HuH-7 (cell line): ENCODE measurements at places on chromosomes 16 and 17.

- DNase-seq: no peak
Observed at GRCh38 chr17:43901861-43902589, 5.3 kb downstream of the MPP2 start.

DNA sequence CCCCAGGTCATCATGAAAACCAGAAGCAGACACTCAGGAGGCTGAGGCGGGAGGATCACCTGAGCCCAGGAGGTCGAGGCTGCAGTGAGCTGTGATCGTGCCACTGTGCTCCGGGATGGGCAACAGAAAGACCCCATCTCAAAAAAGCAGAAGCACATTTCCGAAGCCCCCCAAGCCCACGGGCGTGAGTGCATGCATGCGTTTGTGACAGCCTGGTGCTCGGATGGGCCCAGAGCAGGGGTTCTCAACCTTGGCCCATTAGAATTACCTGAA, 19.1 kb downstream of the TMC6 start:
- DNase-seq: no peak

GRCh38 chr17:41058741-41059140, 1.2 kb downstream of the KRTAP2-3 start:
- DNase-seq: no peak

DNA sequence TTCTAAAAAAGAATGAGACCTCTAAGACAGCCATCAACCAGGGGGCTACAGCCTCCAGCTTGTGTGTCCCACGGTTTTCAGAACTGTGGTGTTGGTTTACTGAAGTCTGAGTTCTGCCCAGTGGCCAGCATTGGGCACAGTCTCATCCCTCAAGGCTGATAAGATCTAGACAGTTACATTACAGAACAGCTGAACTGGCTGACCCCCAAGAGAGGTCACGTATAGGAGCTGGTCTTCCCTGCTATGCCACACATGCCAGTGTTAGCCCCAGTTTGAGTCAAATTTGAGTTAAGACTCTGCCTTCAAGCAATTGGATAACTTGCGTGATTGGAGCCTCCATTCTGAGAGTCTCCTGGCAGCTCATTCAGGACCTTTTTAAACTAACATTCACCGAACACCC, 14.8 kb upstream of the NUP93 start:
- DNase-seq: no peak

DNA sequence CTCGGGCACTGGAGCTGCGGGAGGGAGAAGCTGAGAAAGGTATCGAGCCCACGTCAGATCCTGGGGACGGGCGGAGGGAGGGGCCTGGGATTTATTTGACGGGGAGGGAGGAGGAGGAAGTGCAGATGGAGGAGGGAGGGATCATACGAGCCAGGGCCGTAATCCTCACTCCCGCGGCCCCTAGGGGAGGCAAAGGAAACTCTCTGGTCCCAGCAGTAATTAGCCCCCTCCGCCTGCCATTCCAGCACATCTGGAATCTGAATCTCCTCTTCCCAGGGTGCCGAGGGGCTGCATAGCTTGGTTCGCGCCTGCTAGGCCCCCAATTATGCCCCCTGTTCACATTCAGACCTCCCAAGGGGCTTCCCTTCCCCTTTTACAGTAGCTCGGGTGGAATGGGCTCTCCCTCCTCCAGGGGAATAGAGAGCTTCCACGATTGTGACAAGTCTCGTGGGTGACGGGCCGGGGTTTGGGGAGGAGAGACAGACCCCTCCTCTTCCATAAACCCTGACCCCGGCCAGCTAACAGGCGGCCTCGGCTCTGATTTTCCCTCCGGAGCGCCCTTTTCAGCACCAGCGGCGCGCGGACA, at the start of gene SEZ6L2:
TSS of gene SEZ6L2 (minus strand) at position 35 of the 586 bp plus-strand sequence. CDS start 531 bp downstream, outside the sequence.
- peak; percentile 97 for DNase-seq

DNA sequence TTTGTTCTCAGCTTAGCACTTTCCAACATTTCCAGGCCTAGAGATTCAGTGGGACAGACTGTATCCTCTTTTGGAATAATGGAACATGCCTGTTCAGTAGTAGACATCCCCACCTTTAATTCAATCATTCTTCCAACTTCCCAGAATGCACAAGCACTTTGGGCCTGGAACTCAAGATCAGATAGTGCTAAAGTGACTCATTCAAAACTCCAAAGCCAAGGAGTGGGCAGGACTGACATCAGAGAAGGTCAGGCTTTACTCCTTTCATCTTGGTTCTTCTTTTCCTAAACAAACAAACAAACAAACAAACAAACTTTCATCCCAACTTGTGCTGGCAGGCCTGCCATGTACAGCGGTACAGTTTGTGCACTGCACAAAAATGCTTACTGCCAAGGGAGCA, 172.0 kb downstream of the AXIN2 start:
- no peak for DNase-seq

- no peak for DNase-seq
Observed at GRCh38 chr17:73541561-73541981, 102.7 kb downstream of the SDK2 start.

DNA sequence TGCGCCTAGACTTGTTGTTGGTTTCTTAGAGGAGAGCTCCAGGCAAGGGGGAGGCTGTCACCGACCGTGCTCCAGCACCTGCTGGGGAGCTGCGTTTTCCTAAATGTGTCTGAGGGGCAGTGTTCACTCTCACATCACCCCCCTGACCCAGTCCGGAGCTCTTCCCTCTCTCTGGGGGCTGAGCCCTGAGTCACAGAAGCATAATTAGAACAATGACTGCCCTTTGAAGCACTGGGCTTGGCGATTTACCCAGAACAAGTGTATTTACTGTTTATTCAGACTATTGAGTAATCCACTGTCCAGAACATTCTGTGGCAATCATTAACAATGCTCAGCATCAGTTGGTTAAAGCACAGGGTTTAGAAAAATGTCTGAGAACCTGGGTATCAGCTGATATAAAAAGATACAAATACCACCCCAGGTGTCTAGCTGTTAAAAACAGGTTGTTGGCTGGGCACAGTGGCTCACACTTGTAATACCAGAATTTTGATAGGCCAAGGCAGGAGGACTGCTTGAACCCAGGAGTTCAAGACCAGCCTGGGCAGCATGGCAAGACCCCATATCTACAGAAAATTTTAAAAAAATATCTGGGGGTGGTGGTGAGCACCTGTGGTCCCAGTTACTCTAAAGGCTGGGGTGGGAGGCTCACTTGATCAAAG, 8.1 kb downstream of the CES4A start:
- peak; percentile 39 for DNase-seq

DNA sequence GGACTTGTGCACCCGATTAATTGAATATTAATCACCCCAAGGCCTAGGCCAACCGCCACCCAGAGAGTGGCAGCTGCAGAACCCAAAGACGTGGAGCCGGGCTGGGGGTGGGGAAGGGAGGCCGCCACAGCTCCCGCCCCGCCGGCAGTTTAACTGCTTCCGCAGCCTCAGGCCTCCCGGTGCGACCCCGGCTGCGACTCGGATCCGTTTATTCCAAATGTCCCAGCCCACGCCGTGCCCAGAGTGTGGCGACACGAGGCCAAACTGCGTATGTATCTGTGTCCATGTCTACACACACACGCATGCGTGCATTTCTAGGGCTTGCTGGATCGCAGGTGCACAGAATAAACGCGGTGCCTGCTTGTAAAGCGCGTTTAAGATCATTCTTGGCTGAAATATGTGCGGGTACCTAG, 802 bp upstream of the TOB1 start:
- no peak for DNase-seq

DNA sequence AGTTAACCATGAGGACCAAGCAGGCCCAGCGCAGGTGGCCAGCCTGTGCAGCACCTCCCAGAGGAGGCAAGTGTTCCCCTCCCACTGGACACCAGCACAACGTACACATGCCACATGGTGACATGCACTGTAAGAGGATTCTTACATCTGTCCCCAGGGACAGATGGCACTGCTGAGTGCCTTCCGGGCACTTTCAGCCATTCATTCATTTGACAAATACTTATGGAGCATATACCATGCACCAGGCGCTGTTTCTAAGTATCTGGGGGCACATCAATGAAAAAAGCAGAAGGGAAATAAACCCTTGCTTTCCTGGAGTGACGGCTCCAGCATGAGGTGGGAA, 79.6 kb downstream of the GAS7 start:
- no peak for DNase-seq

DNA sequence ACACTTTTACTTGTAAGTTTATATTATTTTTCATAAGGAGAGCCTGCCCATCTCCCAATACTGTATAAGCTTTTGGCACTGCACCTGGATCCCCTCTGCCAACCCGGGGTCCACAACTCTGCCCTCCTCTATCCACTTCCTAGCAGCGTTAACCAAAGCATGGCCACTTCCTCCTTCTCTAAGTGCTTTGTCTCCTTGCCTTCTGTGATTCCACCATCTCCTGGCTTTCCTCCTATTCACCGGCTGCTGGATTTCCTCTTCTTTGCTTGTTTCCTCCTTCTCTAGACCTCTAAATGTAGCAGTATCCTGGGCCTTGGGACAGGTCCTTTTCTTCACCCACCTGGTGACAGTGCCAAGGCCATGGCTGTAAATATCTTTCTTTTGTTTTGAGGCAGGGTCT, 20.0 kb upstream of the WFIKKN2 start:
- no peak for DNase-seq

DNA sequence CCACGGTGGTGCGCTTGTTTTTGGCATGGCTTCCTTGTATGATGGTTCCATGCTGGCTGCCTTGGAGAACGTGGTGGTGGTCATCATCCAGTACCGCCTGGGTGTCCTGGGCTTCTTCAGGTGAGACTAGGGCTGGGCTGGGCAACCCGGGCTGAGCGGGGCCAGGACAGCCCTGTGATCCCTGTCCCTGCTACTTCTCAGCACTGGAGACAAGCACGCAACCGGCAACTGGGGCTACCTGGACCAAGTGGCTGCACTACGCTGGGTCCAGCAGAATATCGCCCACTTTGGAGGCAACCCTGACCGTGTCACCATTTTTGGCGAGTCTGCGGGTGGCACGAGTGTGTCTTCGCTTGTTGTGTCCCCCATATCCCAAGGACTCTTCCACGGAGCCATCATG, 4.9 kb downstream of the CES2 start:
- no peak for DNase-seq

DNA sequence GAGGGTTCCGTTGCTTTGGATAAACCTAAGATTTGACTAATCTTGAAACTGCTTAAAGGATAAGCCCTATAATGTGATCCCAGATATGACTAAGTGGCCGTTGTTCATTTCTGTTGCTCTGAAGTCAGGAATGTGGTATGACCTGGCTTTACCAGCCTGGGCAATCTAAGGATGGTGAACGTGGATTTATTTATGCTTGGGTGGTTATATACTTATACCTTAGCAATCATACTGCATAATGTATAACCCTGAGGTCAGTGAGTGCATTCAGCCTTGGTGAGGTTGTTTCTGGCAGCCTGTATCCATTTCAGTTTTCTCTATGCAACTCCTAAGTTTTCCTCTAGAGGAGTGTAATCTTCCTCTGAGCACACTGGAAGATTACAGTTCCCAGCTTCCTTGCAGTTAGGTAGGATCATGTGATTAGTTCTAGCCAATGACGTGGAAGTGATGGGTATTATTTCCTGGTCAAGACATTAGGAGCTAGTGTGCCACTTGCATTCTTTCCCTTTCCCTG, 41.9 kb downstream of the FTO start:
- DNase-seq: no peak
